ENCODE measurements at places on chromosomes 13 and 19. TPM values are rescaled to one million over a fixed set of nuclear protein-coding genes. Genes with fewer than 3 reads are reported as not detected.

GRCh38 chr13:41470196-41470595 lies 12.8 kb downstream of the RGCC start:
- DNase-seq: no peak

The C13orf42 gene
- not detected for total RNA-seq

- DNase-seq: peak; percentile 92
These were observed 4.9 kb downstream of the HRC start for GRCh38 chr19:49150106-49150943.

DNA sequence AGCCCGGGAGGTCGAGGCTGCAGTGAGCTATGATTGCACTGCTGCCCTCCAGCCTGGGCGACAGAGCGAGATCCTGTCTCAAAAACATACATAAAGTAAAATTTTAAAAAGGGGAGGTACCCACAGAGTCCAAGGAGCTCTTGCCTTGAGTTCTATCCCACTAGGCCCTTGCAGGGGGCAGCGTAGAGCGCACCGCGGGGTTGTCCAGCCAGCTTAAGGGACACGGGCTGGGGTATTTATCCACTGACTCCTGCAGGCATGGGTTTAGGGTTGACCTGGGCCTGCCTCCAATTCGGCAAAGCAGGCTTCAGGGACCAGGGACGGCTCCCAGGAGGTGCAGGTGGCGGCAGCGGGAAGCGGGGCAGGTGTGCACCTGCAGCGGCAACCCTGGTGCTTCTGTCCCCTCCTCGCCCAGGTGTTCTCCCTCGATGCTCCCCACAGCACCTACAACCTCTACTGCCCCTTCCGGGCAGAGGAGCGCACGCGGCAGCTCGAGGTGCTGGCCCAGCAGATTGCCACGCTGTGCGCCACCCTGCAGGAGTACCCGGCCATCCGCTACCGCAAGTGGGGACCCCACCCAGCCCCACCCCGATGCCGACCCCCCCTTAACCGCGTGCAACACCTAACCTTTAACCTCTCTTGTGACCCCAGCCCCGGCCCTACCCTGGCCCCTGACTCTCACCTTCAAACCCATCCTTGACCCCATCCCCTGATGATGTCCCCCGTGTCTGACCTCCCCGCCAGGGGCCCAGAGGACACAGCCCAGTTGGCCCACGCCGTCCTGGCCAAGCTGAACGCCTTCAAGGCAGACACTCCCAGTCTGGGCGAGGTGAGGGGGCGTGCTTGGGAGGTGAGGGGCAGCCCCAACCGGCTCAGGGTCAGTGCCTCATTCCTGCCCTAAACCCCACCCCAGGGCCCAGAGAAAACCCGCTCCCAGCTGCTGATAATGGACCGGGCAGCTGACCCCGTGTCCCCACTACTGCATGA lies 4.7 kb downstream of the STXBP2 start:
- no peak for DNase-seq

DNA sequence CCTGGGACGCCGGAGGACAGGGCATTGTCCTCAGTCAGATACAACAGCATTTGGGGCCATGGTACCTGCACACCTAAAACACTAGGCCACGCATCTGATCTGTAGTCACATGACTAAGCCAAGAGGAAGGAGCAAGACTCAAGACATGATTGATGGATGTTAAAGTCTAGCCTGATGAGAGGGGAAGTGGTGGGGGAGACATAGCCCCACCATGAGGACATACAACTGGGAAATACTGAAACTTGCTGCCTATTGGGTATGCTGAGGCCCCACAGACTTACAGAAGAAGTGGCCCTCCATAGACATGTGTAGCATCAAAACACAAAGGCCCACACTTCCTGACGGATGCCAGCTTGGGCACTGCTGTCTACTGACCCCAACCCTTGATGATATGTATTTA lies 1.4 kb upstream of the ICAM4 start:
- no peak for DNase-seq

The CDC42EP5 gene
- 14.9 TPM for total RNA-seq

The PSG1 gene
- total RNA-seq: not detected

DNA sequence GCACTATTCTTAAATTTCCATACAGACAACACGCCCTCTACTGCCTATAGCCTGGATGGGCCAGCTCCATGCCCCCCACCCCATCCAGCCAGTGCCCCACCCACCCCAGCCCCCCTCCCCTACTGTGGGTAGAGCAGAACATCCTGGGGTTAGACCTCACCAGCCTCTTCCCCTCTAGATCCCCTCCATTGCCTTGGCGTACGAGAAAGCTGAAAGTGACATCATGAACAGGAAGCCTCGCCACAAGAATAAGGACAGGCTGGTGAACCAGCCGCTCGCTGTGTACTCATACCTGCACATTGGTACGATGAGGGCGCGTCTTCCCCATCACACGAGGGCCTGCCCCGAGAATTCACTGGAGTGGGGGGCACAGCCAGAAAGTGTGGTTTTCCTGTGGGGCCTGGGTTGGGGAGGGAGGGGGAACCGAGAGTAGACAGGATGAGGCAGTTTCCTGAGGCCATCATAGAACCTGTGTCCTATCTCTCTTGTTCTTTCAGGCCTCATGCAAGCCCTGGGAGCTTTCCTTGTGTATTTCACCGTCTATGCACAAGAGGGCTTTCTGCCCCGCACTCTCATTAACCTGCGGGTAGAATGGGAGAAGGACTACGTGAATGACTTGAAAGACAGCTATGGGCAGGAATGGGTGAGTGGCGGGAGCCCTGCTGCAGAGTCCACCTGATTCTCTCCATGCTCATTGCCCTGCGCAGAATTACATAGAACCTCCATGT lies 29.1 kb downstream of the ATP12A start:
- DNase-seq: no peak

The FUT1 gene
- 1.0 TPM for total RNA-seq

The ATP8A2 gene
- total RNA-seq: 0.29 TPM

- no peak for DNase-seq
These were observed 15.8 kb downstream of the PRODH2 start for GRCh38 chr19:35796645-35797542.

GRCh38 chr19:14441041-14441938 lies 8.2 kb downstream of the PKN1 start:
- no peak for DNase-seq

The RFPL4A gene
- total RNA-seq: 1.1 TPM

DNA sequence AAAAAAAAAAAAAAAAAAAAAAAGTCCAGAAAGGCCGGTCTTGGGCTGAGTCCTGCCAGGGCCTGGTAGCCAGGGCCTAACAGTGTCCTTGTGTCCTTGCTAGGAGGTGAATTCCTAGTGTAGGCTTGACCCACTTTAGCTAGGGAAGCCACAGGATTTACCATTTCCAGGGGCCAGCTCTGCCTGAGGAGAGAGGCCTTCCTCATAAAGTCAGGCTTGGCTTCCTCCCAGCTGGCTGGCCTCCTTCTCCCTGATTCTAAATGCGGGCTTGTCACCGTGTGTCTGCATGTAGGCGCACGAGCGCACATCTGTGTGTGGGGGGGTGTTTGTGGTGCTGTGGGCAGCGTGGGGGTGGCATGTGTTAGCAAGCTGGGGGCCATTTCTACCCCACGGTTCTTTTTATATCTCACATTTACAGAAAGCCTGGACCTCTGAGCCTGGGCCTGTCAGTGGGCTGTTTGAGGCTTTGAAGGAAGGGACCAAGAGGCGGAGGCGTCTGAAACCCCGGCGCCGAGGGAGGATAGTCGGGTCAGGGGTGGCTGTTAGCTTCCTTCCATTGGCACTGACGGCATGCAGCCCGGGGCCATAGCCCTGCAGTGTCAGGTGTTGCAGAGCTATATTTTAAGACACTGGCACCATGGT lies 31.7 kb downstream of the IER2 start:
- peak; percentile 61 for DNase-seq

GRCh38 chr19:5308451-5309437 lies 31.9 kb downstream of the PTPRS start:
- DNase-seq: peak; percentile 33

The ZNF737 gene
- 30.2 TPM for total RNA-seq

- peak; percentile 71 for DNase-seq
These were observed 46.9 kb downstream of the KLF2 start for GRCh38 chr19:16371540-16371986.

DNA sequence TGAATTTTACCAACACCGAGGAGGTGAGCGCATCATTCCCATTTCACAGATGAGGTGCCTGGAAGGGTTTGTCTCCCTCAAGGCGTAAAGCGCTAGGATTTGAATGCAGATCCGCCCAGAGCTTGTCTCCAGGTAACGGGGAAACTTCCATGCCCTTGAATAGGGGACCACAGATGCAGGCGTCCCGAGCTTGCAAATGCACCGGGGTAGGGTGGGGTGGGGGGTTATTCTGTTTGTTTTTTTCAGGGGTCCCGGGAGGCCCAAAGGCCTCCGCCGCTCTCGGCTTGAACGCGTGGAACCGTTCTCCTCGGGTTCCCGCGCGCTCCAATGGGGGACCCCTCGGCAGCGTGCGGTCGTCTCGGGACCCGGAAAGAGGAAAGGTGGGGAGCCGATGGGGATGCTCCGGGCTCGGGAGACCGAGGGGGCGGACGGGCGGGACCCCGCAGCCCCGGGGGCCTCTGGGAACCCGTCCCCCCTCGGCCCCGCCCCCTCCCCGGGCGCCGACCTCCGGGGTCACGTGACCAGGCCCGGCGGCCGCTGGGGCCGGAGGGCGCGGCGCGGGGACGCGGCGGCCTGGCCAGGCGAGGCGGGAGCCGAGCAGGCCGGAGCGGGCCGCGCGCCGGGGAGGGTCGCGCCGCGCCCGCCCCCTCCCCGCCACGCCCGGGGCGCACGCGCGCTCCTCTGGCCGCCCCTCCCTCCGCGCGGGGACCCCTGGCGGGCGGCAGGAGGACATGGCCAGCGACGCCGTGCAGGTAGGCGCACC lies at the start of gene PKN1:
TSS of gene PKN1 (plus strand) at position 516 of the 763 bp plus-strand sequence. CDS start at position 732, 216 bp downstream.
- DNase-seq: no peak

The DNAJC15 gene
- 17.6 TPM for total RNA-seq

GRCh38 chr13:66663206-66663605 lies 566.9 kb downstream of the PCDH9 start:
- DNase-seq: no peak

DNA sequence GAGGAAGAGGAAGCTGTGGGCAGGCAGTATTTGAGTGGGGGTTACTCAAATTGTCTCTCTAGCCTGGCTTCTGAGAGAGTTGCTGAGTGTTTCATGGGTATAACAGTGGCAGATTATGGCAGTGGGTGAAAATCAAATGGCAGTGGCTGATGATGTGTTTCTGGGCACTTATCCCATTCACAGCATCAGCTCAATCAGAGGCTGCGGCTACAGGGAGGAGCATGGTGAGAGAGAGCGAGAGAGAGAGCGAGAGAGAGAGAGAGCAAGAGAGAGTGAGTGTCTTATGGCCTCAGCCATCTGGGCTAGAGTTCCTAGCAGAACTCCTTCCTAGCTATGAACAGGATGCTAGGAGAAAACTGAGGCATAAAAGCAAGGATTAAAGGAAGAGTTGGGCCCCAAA lies 178.9 kb downstream of the OLFM4 start:
- DNase-seq: no peak

The OR10H1 gene
- total RNA-seq: not detected

The CALM3 gene
- 325 TPM for total RNA-seq

- no peak for DNase-seq
These were observed 121.1 kb upstream of the TSHZ3 start for GRCh38 chr19:31470229-31470939.

DNA sequence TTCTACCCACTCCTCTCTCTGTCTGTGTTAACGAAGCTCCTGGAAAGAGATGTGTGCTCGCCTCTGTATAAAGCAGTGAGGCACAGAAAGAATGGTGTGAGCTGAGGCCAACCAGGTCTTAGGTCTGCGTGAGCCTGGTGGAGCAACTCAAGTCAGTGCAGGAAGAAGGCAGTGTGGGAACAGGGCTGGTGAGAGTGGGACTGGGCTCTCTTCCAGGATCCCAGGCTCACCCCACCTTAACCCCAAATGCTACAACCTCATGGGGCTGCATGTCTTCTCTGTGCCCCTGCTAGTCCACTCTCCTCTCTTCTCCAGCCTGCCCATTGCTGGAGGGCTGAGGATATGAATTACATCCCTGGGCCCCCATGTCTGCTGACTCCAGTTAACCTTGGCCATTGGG lies 127.4 kb downstream of the DCT start:
- no peak for DNase-seq

GRCh38 chr13:20654156-20654555 lies 49.3 kb upstream of the IL17D start:
- DNase-seq: no peak

The CCDC8 gene
- total RNA-seq: 8.5 TPM

DNA sequence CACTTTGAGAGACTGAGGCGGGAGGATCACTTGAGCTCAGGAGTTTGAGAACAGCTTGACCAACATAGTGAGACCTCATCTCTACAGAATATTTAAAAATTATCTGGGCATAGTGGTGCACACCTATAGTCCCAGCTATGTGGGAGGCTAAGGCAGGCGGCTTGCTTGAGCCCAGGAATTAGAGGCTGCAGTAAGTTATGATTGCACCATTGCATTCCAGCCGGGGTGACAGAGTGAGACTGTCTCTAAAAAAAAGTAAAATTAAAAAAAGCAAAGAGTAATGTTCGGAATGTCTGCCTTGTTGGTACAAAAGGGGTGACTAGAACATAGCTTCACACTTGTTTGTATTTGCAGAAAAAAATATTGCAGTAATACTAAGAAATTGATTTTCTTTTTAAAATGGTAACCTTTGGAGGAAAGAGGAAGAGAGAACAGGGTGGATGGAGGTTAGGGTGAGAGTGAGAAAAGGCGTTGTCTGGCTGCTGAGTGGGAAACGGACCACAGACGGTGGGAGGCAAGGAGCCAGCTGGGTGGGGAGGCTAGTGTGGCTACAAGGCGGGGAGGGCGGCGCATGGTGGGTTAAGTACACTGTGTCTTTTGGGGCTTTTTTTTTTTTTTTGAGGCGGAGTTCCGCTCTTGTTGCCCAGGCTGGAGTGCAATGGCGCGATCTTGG lies 10.2 kb downstream of the PPP1R14A start:
- DNase-seq: no peak

The C5AR2 gene
- total RNA-seq: 1.6 TPM

Data from mucosa of gallbladder (tissue), 1 donor.